SJSA1 (cell line): ENCODE measurements at places on chromosomes 7 and 10. TPM values are rescaled to one million over a fixed set of nuclear protein-coding genes. Genes with fewer than 3 reads are reported as not detected.
A peak's percentile ranks its signal among the peaks of the same experiment; 100 is the strongest.

Gene PRSS1
- total RNA-seq: not detected in 2 replicates

Gene NRCAM
- total RNA-seq: not detected in 2 replicates

Gene CNPY4
- 22.5 and 24.6 TPM in 2 replicates for total RNA-seq

Gene TUBAL3
- total RNA-seq: not detected in 2 replicates

Gene TET1
- total RNA-seq: 1.9 and 4.4 TPM in 2 replicates

Gene FLNC
- total RNA-seq: 56.8 and 84.7 TPM in 2 replicates

Gene FOXI2
- total RNA-seq: not detected in 2 replicates

Gene LIPJ
- total RNA-seq: not detected in 2 replicates

Gene MOGAT3
- total RNA-seq: not detected in 2 replicates

DNA sequence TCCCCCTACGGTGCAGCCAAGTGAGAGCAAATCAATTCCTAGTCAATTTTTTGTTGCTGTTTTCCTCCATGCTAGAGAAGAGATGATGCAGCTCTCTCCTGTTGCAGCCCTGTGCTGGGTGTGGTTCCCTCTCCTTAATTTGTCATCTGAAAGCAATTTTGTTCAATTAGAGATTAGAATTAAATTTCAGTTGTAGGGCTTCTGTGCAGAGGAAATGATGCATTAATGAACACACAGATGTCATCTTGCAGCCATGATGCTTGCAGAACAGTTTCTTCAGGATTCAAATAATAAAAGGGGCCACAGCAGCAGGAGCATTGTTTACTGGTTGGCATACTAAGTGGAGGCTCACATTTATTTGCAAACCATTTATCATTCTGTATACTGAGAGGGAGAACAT lies 266.0 kb downstream of the AUTS2 start:
- DNase-seq: no peak
- no peak overlapping the region for H3K27ac ChIP-seq
- H3K4me3 ChIP-seq: no peak overlapping the region
- no peaks in the 10 kb centered on the region for H3K4me1 ChIP-seq
- H3K36me3 ChIP-seq: no peaks in the 10 kb centered on the region

GRCh38 chr7:158948376-158948775 lies 92.0 kb downstream of the DYNC2I1 start:
- H3K27ac ChIP-seq: no peak overlapping the region
- 0 out of 2 replicates have a peak, but pooled peaks cover 2% of the 10 kb centered on the region for H3K36me3 ChIP-seq
- DNase-seq: no peak
- no peaks in the 10 kb centered on the region for H3K4me1 ChIP-seq
- no peak overlapping the region for H3K4me3 ChIP-seq

DNA sequence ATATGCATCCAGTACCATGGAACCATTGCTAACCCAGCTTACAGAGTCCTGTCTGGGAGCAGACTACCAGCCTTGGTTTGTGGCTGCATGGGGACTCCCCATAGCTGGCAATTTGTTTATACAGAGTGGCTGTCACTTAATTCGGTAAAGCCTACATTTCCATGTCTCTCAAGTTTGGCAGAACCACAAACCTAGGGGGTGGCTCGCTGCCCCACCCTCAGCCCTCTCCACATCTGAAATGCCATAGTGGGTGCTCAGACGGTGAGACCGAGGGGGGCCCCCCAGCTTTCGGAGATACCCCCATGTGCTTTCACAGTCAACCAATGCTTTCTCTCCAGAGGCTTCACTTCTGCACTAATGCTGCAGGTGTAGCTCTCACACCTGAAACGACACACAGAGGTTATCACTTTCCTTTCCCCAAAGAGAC lies 75.5 kb upstream of the KAT6B start:
- no peaks in the 10 kb centered on the region for H3K36me3 ChIP-seq
- no peaks in the 10 kb centered on the region for H3K27me3 ChIP-seq
- H3K27ac ChIP-seq: no peak overlapping the region

- H3K27ac ChIP-seq: peak overlapping the region; percentile 63
- no peaks in the 10 kb centered on the region for H3K27me3 ChIP-seq
- H3K4me3 ChIP-seq: no peak overlapping the region
These were observed 102.5 kb downstream of the CD36 start for GRCh38 chr7:80740778-80741545.

- no peaks in the 10 kb centered on the region for H3K27me3 ChIP-seq
- H3K27ac ChIP-seq: no peak overlapping the region
- no peaks in the 10 kb centered on the region for H3K4me1 ChIP-seq
- no peak overlapping the region for H3K4me3 ChIP-seq
- no peaks in the 10 kb centered on the region for H3K36me3 ChIP-seq
- no peak for DNase-seq
These were observed 34.0 kb downstream of the IMMP2L start for GRCh38 chr7:111528331-111528730.

DNA sequence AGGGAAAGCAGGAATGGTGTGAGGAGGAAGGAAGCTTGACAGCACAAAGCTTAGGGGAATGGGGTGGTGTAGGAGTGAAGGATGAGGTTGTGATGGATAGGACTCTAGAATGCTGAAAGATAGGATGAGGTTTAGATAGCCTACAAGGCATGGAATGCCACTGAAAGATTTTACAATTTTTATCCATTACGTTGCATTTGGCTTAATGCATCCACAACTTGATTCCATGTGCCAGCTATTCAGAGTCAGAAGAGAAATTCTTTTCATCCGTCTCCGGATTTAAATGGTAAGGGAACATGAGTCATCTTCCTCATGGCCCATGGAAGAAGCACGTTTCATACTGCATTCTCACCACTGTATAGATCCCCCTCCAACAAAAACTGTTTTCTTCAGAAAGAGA lies 212.4 kb upstream of the BMPER start:
- H3K4me1 ChIP-seq: peaks cover 9% of the 10 kb centered on the region; the same call in 1 of the 2 replicates
- H3K27ac ChIP-seq: no peak overlapping the region
- no peaks in the 10 kb centered on the region for H3K27me3 ChIP-seq
- no peaks in the 10 kb centered on the region for H3K36me3 ChIP-seq

DNA sequence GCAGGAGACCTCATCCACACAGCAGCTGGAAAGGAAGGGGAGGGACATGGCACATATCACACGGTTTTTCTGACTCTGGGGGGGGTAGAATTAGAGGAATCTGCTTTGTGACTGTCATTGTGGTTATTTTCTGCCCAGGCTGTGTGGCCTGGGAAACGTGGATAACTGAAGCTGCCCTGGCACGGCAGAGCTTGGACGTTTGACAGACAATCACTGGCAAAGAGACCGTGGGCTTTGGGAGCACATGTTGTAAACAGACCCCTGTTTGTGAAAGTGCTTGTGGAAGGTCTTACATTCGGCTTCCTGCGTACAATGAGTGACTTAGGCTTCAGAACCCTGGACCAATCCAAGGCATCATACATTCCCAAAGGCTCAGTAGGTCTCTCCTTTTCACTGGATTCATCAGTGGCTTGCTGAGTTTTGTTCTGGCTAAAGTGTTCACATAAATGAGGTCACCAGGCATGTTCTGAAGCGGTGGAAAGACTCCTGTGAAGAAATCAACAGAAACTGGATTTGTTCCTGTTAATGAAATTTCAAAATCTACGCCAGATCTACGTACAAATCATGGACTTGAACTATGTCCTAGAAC lies 188.2 kb downstream of the TEX36 start:
- no peak for DNase-seq
- H3K27me3 ChIP-seq: peaks cover 21% of the 10 kb centered on the region
- no peaks in the 10 kb centered on the region for H3K4me1 ChIP-seq
- no peak overlapping the region for H3K4me3 ChIP-seq
- H3K36me3 ChIP-seq: no peaks in the 10 kb centered on the region
